Activated T-cell treated with anti-CD3 and anti-CD28 coated beads, Interleukin-2, amount 50 U/mL, for 24 hours (primary cell): ENCODE measurements at places on chromosomes 4 and X.

DNA sequence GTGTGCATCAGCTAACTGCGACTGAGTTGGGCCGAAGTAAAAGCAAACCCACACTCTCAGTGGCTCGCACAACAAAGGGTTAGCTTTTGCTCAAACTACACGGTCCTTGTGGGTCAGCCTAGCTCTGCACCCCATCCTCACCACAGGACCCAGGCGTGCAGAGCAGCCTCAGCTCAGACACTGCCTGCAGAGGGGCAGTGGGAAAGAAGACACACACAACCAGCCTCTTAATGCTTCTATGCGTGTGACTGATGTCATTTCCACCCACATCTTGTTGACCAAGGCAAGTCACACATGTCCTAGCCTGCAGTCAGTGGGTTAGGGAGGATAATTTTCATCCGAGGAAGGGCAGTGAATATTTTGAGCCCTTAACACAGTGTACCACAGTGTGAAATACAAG, 40.5 kb downstream of the HMGB2 start:
- DNase-seq = no peak

DNA sequence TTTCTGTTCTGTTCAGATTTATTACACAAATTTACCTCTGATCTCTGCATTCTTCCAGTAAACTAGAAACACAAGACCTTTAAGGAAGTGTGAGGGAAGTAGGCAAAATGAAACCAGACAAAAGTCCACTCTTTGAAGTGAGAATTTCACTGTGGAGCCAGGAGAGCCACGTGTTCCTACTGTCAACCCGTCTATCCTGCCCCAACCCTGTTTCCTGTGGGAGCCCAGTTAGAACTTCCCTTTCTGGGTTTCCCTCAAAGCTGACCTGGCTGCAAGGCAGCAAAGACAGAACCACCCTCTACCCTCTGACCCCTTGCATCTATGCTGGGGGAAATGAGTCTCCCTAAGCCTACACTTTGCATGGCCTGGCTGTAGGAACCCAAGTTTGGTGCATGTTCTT, 40.0 kb downstream of the TMEM144 start:
- DNase-seq = no peak

DNA sequence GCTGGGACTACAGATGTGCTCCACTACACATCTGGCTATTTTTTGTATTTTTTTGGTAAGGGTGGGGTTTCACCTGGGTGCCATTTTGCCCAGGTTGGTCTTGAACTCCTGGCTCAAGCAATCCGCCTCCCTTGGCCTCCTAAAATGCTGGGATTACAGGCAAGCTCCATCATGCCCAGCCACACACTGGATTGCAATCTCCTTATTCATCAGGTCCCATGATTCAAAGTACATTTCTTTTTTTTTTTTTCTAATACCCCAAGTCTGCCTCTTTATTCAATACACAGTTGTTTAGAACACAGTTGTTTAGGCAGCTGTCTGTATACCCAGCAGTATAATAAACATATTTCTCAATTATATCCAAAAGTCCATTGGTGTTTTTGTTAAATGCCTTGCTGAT, 130.3 kb upstream of the ARSJ start:
- no peak for DNase-seq

DNA sequence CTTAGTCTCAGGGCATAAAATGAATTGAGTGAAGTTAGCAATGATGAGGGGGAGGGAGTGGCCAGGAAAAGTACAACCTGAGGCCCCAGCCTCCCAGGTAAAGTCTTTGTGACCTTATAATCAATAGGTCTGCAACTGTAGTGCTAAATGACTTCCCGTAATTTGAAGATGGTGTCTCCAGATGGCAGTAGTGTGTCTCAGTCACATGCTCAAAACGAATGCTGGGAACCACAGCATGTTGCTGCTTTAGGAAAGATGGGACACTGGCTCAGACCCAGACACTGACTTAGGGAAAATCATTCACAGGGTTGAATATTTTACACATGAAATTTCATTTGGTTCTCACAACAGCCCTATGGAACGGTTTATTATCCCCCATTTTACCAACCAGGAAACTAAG, 10.3 kb downstream of the SRPX2 start:
- no peak for DNase-seq

GRCh38 chr4:118869808-118870342, 18.8 kb upstream of the SYNPO2 start:
- DNase-seq = no peak
